ENCODE measurements at places on chromosomes 2 and 18.

- no peak for DNase-seq
These were observed 110.2 kb upstream of the ACKR3 start for GRCh38 chr2:236459393-236459792.

GRCh38 chr2:25490217-25490616 is 148.5 kb upstream of the DNMT3A start:
- no peak for DNase-seq

DNA sequence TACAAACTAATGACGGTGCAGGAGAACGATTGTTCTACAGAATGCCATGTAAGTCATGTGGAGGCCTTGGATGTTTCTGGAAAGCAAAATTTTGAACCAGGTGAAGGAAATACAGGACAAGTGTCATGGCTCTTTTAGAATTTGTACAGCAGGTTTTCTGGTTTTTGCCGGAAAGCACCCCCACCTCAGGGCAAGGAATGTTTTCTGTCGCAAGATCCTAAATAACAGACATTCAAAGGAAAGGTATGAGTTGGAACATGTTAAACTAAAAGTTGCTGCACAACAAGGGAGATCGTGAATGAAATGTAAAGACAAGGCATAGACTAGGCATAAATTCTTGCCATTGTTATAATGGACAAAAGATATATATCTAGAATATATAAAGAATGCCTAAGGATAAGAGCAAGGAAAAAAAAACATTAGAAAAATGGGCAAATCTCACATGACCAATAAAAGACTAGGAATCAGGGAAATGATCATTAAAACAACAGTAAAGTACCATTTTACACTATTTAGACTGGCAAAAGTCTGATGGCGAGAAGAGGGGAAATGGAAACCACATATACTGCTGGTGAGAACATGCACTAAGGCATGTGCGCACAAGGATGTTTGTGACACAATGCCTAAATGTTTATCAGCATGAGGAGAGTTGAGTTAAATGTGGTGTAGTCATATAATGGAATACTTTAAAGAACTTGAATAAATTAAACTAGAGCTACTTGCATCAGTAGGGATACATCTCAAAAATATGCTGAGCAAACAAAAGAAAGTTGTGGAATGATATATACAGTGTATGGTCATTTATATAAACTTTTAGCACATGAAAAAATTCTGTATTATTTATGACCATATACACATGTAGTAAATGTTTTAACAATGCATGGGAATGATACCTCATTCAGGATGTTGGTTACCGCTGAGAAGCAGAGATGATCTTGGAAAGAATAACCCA is 127.0 kb downstream of the EML6 start:
- DNase-seq, result no peak

DNA sequence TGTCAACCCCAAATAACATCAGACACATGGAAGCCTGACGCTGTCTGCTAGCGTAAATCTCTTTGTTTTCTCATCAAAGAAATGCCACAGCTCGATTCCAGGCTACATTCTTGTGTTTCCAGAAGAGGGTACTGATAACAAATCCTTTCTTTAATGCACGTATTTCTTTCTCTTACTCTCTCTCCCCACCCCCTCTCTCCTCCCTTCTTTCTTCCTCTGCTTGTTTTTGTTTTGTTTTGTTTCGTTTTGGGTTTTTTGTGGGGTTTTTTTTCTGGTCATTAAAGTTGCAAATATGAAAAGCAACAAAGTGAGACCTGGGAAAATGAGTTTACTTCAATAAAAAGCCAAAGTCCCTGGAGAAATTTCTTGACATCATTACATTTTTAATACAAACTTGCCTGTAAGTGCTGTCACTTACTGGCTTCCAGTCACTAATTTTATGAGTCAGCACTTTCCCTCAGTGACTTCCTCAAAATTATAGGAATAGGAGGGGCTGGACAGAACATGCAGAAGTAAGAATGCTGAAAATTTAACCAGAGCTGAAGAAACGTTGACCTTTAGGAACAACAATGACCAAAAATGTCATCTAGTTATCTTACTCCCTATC is 106.7 kb upstream of the NABP1 start:
- no peak for DNase-seq

DNA sequence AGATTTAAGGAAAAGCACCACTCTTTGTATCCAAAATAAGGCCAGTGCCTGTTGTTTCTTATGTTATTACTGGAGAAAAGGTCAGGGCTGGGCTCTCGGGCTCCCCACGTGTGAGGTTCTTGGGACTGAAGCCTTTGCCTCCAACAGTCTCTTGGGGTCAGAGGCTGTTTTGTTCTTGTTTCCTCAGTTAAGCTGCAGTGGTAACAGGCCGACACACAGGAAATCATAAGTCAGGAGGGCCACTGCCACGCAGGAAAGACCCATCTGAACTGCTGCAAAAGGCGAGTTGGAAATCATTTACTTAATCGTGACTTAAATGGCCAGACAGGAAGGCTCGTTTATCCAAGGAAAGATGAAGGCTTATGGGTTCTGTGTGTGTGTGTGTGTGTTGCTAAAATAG is 30.3 kb upstream of the IL37 start:
- no peak for DNase-seq

DNA sequence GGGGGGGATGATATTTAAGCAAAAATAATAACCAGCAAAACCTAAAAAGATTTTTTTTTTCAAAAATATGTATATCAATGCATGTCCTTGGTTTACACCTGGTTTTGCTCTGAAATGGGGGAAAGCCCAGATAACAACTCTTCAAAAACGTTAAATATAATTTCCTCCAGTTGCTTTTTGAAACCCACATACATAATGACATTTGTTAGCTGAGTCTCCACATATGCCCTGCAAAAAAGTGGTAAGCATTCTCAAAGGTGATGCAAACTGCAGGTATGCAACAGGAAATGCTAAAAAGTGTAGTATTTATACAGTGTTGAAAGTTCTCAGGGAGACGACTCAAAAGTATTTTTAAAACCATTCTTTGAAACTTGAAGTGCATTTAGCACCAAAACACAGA is 258.6 kb downstream of the ZEB2 start:
- no peak for DNase-seq

DNA sequence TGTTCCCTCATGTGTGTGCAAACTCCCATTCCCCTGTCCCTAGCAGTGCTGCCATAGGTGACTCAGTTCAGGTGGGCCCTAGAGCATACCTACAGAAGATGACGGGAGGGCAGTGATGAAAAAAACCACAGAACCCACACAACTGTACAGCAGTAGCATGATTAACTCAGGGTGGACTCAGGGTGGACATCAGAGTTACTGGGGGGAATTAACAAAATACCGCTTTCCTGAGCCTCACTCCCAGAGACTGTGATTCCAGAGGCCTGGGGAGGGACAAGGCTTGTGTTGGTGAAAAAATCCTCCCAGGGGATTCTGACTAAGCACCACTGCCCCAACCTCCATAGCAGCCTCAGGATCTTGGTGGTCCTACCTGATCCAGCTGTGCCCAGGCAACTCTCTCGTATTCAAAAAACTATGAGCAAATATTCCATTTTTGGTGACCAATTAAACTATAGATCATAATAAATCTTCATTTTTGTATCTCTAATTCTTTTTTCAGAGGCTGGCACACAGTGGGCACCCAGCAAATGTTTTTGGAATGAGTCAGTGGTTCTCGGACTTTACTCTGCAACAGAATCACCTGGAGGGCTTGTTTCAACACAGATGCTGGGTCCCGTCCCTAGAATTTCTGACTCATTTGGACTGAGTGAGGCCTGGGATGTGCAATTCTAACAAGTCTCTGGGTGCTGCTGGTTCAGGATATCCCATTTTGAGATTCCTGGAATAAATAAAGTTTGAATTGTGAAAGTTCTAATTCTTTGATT is 84.1 kb upstream of the NABP1 start:
- DNase-seq, result no peak

GRCh38 chr18:27004056-27004829 is 138.7 kb upstream of the AQP4 start:
- DNase-seq, result peak; percentile 11

DNA sequence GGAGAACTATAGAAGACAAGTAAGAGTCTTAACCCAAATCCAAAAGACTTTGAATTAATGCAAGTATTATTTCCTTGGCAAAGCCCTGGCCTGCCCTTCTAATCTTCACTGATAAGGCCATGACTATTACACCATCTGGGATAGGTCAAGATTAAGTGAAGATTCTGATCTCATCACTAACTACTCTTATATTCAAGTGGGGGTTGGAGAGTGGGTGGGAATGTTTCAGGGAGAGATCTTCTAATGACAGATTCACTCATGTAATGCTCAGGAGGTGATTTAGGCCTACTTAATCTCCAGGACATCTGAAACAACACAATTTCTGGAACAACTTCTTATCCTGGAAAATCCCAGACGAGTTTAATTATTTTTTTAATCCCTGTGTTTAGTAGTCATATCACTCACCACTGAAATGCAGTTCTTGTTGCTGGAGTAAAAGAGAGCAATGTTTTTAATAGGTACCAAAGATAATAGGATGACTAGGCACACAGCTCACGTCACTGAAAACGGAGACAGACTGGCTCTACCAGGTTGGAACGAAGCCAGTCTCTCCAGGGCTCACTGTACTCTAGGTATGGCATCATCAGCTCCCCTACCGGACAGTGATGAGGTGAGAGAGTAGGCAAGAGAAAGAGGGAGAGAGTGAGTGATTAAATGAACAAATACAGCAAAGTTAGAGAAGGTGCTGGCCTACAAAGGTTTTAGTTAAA is 133.1 kb downstream of the NCKAP5 start:
- DNase-seq, result no peak

- DNase-seq, result no peak
These were observed 76.3 kb upstream of the GALNT5 start for GRCh38 chr2:157181234-157181633.

- DNase-seq, result no peak
These were observed 202.4 kb upstream of the ZSWIM2 start for GRCh38 chr2:187051350-187051749.

DNA sequence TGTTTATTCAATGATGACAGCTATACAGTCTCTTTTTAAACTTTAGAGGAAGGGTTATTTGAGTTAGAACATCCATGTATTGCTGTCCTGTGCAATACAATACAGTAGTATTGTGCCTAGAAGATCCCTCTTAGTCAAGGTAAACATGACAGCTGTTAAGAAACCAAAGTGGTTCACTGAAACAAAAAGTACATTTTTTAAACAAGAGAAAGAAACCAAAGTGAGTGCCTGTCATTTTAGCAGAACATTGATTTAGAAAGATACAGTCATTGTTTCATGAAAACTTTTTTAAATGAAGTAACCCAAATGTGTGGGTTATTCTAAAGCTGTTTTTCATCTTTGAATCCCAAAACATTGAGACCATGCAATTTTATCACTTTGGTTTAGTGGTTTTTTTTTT is 15.5 kb downstream of the ITPRID2 start:
- no peak for DNase-seq

GRCh38 chr2:159266554-159266953 is 19.9 kb downstream of the WDSUB1 start:
- no peak for DNase-seq

GRCh38 chr2:219523031-219523671 is 8.9 kb downstream of the ASIC4 start:
- DNase-seq, result no peak

GRCh38 chr18:43115076-43115921 is at the start of gene RIT2:
Gene RIT2, minus strand, starts transcription at chr18:43115685.
- DNase-seq, result no peak

- no peak for DNase-seq
These were observed 2.6 kb downstream of the HS6ST1 start for GRCh38 chr2:128315829-128316776.

- no peak for DNase-seq
These were observed 685.6 kb upstream of the SALL3 start for GRCh38 chr18:78293940-78294541.

DNA sequence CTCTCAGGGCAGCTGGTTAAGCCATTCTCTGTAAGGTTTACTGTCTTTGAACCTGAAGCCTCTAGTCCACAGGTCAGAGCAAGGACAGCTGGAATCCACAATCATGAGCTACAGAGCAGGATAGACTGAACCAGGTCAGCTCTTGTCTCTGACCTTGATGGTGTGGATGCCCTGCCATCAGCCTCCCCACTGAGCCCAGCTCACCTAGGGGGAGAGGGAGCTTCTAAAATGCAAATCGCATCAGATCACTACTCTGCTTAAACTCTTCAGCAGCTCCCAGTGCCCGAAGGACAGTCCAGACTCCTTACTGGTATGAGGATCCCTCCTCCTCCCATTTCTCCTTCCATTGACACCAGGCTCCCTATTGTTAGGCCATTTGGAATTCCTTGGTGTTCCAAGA is 255.3 kb upstream of the CCDC68 start:
- no peak for DNase-seq

DNA sequence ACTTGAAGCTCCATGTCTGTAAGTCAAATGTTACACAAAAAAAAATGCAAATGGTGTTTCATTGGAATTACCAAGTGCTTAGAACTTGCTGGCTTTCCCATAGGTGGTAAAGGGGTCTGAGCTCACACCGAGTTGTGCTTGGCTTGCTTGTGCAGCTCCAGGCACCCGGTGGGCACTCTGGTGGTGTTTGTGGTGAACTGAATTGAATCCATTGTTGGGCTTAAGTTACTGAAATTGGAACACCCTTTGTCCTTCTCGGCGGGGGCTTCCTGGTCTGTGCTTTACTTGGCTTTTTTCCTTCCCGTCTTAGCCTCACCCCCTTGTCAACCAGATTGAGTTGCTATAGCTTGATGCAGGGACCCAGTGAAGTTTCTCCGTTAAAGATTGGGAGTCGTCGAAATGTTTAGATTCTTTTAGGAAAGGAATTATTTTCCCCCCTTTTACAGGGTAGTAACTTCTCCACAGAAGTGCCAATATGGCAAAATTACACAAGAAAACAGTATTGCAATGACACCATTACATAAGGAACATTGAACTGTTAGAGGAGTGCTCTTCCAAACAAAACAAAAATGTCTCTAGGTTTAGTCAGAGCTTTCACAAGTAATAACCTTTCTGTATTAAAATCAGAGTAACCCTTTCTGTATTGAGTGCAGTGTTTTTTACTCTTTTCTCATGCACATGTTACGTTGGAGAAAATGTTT is 97.9 kb upstream of the IL1R2 start:
- DNase-seq, result no peak

DNA sequence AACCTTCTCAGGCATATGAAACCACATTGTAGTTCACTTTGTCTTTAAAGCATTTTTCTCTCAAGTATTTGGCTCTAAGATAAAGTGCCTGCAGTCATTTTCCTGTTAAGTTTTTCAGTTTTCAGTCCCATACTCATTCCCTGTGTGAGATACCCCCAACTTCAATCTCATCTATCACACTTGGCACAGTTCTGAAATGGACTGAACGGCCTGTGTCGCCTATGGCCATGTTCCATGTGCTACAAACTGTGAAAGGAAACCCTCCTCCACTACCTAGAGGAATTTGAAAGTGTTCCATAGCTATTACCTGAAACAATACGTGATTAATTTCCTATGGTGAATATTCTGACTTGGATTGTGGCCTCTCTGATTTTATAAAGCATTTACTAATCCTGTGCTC is 319.1 kb downstream of the CTNNA2 start:
- DNase-seq, result no peak

DNA sequence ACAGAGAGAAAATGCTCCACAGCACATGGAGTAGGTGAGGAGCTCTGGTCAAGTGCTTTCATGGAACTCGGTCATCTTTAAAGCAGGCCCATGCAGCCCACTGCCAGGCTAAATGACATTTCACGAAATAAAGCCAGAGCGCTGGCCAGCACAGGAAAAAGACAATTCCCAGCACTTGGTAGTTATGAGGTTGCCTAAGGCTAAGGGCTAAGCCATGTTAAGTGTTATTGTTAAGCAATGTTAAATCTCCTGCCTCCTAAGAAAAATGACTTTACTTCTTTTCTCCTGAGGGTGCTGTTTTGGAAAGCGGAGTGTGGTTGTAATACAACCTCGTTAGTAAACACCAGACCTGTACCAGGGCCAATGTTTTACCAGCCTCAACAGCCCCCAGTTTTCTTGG is 125.9 kb upstream of the NRP2 start:
- no peak for DNase-seq
